ENCODE measurements at places on chromosomes 5 and 9. TPM values are rescaled to one million over a fixed set of nuclear protein-coding genes. Genes with fewer than 3 reads are reported as not detected.

- DNase-seq: no peak
Observed at GRCh38 chr9:33765411-33765810, 29.9 kb upstream of the PRSS3 start.

GRCh38 chr9:93065135-93065720 lies 6.7 kb downstream of the SUSD3 start:
- DNase-seq: no peak

The SCGB3A2 gene
- total RNA-seq: not detected

The PAM gene
- 19.2 TPM for total RNA-seq

The SAXO1 gene
- total RNA-seq: not detected

DNA sequence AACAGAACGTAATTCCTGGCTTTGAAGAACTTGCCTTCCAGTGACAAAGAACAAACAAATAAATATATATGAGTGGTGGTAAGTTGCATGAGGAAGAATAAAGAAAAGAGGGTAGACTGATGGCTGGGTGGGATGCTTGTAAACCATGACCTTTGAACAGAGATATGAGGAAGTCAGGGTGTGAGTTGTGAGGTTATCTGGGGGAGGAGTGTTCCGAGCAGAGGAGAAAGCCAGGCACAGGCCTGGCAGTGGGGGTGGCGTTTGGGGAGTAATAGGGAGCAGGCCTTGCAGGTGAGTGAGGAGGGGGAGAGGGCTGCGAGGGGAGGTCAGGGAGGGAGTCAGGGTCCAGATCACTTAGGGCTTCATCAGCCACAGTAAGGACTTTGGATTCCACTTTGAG lies 213.4 kb downstream of the PTTG1 start:
- DNase-seq: no peak

GRCh38 chr5:170511551-170512258 lies 7.9 kb downstream of the KCNIP1 start:
- peak; percentile 50 for DNase-seq

- no peak for DNase-seq
Observed at GRCh38 chr5:145056800-145057199, 778.3 kb downstream of the PRELID2 start.

- no peak for DNase-seq
Observed at GRCh38 chr5:125868036-125868435, 555.2 kb upstream of the GRAMD2B start.

The PCDHGA6 gene
- 10.9 TPM for total RNA-seq

DNA sequence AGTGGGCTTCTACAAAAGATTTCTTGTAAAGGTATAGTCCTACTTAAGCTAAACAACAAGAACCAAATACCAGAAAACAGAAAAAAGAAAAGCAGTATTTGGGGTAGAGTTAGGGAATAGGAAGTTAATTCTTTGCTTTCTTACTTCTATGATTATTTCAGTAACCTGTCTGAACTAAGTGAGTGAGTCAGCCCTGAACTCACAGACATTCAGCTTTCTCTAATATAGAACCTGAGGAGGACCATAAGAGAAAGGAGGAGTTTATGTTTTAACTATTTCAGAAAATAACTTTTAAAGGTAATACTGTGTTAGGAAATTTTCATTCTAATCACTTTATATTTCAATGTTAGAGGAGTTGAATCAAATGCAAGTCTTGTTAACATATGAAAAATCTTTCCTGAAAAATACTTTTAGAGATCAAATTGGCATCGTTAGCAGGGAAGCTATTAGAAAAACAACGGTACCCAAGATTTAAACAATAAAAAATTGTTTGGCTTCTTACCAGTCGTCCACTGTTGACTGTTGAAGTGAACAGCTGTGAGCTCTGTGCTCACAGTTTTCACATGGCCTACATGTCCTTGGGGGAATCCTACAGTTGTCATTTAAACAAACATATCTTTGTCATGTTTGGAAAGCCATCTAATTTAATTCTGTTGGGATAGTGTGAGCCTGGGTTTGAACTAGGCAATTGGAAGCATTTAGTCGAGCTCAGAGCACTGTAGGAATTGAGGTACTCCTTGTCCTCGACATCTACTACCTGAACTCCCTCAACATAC lies 19.9 kb upstream of the ZFAND5 start:
- no peak for DNase-seq

- no peak for DNase-seq
Observed at GRCh38 chr5:26666371-26666770, 372.0 kb downstream of the CDH9 start.

The KCTD16 gene
- total RNA-seq: 0.11 TPM

- DNase-seq: no peak
Observed at GRCh38 chr9:136840140-136840876, 2.0 kb upstream of the AJM1 start.

GRCh38 chr5:14210729-14211128 lies 67.6 kb downstream of the TRIO start:
- DNase-seq: no peak

The ARL14EPL gene
- not detected for total RNA-seq

The FBP2 gene
- total RNA-seq: not detected

The BOD1 gene
- total RNA-seq: 30.0 TPM

The GABBR2 gene
- total RNA-seq: 0.30 TPM

- DNase-seq: no peak
Observed at GRCh38 chr9:91693226-91693625, 256.8 kb downstream of the ROR2 start.

The EPB41L4A gene
- total RNA-seq: 1.3 TPM

The BTNL8 gene
- not detected for total RNA-seq

The FOXD4L5 gene
- total RNA-seq: not detected

The CNTRL gene
- total RNA-seq: 81.7 TPM

The GABRB2 gene
- total RNA-seq: not detected

- DNase-seq: no peak
Observed at GRCh38 chr5:140287801-140288521, 14.9 kb downstream of the PFDN1 start.

DNA sequence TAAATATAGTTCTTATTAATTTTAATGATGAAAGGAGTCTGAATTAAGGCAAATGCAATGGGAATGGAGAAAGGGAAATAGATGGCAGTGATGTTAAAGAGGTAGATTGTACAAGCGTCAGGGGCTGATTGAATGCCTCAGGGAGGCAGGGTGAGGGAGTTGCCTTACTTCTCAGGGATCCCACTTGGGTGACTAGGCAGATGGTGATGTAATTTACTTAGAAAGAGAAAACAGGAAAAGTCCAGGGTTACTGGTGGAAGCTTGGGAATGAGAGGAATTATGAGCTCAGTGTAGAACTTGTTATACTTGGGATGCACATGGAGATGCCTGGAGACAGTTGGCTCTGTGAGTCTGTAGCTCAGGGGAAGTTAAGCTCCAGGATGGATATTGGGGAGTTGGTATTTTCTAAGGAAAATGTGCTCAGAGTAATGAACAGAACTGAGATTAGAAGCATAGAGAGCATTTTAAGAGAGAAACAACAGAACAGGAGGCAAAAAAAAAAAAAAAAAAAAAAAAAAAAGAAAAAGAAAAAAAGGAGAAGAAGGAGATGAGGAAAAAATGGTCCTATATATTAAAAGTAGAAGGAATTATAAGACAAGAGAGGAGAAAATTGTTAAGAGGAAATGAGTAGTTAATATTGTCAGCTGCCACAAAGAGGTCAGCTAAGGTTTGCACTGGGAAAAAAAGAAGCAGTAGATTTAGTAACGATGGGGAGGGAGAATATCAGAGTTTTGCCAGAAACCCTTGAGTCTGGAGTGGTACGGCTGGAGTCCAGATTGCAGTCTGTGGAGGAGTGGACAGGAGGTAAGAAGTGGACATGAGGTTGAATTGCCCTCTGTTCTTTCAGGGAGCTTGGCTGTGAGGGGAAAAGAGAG lies 88.0 kb upstream of the ELL2 start:
- no peak for DNase-seq
